Upper lobe of left lung (tissue), 6 donors: ENCODE measurements at places on chromosomes 6 and 20. TPM values are rescaled to one million over a fixed set of nuclear protein-coding genes. Genes with fewer than 3 reads are reported as not detected.

Gene TMEM74B
- 24.3 TPM for total RNA-seq

Gene FAM110A
- 13.2 TPM for total RNA-seq

Gene ELOVL5
- total RNA-seq, result 122 TPM

GRCh38 chr6:92647630-92648029 lies 771.7 kb downstream of the EPHA7 start:
- no peak overlapping the region for H3K4me3 ChIP-seq
- H3K36me3 ChIP-seq, result no peaks in the 10 kb centered on the region
- no peak overlapping the region for H3K27ac ChIP-seq
- peak; percentile 26 for DNase-seq
- H3K4me1 ChIP-seq, result no peaks in the 10 kb centered on the region

- peak overlapping the region; percentile 96 for H3K27ac ChIP-seq
- H3K36me3 ChIP-seq, result no peaks in the 10 kb centered on the region
- H3K27me3 ChIP-seq, result no peaks in the 10 kb centered on the region
- peak; percentile 80 for DNase-seq
- peaks cover 43% of the 10 kb centered on the region for H3K4me1 ChIP-seq
Observed at GRCh38 chr20:46406986-46407670, 713 bp upstream of the ELMO2 start.
